ENCODE measurements at places on chromosomes 2 and 18.

DNA sequence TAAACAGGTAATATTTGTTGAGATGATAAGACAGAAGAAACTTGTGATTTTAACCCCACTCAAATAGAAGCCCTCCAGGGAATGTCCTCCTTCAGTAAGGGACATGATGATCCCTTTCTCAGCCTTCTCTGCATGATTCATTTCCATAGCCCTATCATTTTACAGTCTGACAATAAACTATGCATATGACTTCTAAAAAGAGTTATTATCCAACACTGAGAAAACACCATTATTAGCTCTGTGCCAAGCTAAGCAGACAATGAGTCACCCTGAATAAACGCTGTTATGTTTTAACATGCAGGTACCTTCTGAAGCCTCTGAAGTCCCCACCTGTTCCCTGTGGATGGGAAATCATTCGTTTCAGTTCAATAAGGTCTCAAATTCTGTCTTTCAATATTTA lies 54.7 kb downstream of the DTNB start:
- DNase-seq: peak; percentile 19

DNA sequence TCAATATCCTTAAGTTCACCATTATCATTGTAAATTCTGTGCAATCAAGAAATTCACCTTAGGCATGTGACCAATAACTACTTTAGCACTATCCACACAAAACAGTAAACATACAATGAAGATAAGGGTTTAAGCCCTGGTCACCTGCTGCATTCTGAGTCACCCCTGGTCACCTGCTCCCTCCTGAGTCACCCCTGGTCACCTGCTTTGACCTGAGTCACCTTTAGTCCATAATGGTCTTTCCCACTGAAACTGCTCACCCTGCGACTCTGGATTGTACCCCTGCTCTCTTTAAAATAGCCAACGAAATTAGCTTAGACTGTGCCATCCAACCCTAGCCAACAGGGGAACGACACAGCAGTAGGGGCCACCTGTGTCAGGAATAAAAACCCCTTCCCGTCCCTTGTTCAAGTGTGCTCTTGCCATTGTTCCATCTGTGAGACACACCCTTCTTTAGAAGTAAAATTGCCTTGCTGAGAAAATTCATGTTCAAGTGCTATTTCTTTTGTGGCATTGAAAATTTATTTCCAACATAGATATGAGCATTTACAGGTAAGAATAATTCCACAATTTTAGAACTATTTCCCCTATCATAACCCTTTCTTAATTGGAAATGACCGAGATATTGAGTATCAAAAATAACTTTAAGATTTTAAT lies 902.8 kb downstream of the DSC3 start:
- DNase-seq: no peak

GRCh38 chr2:27096748-27097297 lies 10.3 kb downstream of the KHK start:
- no peak for DNase-seq

DNA sequence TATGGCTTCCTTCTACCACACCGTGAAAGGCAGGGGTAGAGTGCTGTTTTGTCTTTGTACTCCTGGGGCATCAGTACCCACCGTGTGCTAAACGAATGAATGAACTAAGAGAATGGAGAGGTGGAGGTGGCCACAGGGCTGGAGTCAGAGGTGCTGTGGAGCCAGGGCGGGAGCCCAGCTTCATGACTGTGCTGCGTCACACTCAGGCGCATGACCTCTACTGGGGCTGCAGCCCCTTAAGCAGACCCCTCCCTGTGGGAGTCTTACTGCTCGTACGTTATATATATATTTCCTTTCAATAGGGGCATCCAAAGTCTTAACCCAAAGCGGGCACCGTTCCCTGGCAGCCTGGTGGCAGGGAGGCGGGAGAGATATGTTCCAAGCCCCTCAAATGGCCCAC lies 18.0 kb upstream of the LBH start:
- DNase-seq: no peak

DNA sequence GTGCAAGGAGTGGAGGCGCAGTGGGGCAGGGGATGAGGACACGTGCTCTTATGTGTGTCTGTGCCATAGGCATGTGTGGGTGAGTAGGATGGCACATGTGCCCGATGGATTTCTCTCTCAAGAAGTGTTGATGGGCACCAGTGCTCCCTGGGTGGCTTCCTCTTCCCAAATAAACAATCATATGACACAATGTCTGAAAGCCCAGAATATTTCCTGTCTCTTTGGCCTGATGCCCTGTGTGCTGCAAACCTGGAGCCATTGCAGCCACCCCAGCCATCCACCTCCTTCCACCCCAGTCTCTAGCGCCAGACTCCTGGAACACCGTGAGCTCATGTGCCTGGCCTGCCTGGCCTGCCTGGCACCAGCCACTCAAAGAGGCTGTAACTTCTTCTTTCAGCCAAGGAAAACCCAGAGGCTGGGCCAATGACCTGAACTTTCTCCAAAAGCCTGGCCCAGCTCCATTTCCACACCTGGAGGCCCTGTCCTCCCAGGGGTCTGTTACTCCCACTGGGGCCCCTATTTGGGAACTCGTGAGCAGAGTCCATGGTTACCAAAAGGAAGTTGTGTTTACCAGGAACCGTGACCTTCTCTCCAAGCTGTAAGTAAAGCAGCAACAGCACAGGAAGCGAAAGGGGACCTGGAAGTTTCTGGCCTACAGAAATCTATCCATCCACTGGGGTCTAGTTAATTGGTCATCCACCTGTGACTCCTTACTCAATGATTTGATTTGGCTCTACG lies 9.5 kb upstream of the ZBTB7C start:
- DNase-seq: no peak

- DNase-seq: no peak
Measured at GRCh38 chr2:199462347-199462955, 4.7 kb upstream of the SATB2 start.

DNA sequence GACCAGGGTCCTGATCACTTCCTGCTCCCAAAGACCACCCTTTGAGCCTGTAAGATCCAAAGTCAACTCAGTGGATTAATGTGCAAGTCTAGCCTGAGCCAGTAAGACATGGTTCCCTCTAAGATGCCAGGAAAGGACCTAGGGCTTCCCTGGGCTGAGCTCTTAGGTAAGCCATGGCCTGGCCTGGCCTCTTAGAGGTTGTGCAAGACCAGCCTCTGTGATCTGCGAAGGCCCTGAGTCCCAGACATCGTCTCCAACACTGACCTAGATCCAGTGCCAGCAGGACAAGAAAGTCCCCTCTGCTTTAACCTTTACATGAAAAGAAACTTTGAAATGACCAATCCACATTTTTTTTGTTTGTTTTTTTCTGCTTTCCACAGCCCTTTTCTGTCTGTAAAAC lies 73.6 kb upstream of the CYP1B1 start:
- DNase-seq: no peak

GRCh38 chr2:169928463-169928864 lies 101.2 kb downstream of the UBR3 start:
- DNase-seq: peak; percentile 22

DNA sequence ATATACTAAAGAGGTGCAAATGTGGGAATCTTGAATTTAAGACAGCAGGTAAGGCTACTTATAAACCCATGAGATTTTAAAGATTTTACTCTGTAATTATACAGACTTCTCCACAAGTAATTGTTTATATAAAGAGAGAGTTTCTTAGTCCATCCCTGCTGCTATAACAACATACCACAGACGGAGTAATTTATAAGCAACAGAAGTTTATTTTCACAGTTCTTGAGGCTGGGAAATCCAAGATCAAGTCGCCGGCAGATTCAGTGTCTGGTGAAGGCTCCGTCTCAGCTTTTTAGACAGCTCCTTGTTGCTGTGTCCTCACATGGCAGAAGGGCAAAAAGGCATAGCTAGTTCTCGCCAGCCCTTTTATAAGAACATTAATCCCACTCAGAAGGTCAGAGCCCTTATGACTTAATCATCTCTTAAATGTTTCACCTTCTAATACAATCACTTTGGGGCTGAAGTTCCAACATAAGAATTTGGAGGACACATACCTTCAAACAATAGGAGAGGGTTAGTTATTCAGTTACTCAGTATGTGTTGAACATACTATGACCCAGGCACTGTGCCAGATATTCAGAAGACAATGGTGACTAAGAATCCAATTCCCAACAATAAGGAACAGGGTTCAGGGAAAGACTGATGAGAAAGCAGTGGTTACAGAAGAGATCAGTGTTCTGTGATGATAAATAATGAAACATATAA lies 466.0 kb downstream of the RIT2 start:
- DNase-seq: peak; percentile 41

DNA sequence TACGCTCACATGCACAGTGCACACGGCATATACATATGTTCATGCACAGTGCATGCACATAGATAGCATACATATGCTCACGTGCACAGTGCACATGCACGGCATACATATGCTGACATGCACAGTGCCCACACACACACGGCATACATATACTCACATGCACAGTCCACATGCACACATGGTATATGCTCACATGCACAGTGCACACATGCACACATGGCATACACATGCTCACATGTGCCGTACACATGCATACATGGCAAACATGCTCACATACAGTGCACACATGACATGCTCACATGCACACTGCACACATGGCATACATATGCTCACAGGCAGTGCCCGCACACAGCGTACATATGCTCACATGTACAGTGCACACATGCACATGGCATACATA lies 97.7 kb upstream of the CTDP1 start:
- no peak for DNase-seq

DNA sequence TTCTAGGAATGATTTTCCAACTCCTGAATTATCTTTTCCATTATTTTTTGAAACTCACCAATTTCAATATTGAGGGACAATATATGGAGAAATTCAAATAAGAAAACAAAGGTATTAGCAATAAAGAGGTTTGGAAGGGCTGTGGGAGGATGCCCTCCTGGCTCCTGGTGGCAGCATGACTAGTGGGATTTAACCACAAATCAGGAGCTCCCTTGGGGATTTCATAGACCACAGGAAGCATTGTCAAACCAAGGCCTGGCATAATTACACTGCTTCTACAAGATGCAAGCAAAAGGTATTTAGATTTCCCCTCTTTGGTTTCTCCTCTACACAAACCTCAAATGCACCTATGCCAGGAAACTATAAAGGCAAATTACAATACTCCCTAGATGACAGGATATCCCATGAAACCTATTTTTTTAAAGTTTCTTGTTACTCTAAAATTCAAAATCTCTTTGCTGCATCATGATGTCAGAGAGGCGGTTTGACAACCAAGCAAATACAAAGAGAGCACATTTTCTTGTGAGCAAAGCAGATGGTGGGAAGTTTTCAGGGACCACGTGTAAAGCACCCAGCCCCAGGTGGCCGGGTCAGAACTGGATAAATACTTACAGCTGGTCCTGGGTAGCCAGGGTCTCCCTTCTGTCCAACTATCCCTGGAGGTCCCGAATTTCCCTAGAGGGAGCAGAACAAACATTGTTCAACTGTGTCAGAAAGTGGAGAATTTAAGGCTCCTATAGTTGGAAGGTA lies 67.9 kb downstream of the COL6A3 start:
- DNase-seq: peak; percentile 6

DNA sequence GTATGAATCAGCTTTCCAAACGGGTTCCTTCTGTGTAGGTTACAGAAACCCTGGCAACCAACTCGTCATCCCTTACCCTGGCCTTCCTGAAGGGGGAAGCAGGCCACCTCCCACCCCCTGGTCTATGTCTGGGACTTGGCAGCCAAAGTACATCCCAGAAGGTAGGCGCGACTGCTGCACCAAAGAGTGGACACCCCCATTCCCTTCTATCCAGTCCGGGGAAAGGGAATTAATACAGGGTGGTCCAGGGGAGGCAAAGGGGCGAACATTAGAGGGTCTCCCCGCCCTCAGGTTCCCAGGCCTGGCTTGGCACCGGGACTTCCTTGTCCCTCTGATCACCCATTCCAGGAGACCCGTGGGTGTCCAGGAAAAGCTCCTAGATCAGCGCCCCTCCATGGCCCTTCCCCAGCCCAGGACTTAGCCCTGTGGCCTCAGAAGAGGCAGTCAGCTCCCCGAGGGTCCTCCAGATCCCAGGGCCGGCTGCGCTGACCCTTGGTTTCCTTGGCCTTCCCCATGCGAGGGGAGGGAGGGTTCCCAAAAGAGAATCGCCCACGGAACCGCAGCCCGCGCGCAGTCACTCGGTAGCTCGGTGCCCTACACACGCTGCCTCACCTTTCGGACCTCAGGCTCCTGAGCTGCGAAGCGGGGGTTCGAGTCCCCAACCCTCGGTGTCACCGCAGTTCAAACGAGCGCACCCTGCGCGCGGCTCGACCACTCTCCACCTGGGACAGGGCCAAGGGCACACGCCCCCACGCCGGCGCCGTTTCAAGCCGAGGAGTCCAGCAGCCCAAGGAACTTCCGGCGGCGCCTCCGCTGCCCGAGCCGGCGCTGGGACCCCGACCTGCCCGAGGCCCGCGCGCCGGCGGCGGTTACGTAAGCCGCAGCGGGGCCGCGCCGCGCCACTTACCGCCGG lies at the start of gene PER2:
PER2 (minus strand) TSS at position 874 of the 913 bp plus-strand sequence. CDS start 10,674 bp downstream, outside the sequence.
- DNase-seq: peak; percentile 53

DNA sequence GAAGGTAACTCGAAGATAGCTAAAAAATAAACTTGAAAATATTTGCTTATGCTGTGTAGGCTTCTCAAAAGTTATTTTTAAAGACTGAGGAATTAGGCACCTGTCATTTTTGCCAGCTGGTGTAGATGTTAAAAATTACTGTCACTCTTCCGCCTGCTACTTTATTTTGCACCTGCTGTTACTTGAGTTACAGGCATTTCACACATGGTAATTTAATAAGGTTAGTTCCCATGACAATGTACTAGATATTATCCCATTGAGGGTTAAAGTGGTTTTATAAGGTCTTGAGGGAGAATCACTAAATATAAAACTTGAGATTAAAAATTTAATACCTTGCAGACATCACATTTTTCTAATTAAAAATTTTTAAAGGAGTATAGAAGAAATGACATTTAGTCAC lies 26.6 kb downstream of the MYL1 start:
- no peak for DNase-seq

- no peak for DNase-seq
Measured at GRCh38 chr2:165762723-165763122, 31.3 kb downstream of the GALNT3 start.

- DNase-seq: no peak
Measured at GRCh38 chr2:121281694-121282093, 3.3 kb downstream of the TFCP2L1 start.

DNA sequence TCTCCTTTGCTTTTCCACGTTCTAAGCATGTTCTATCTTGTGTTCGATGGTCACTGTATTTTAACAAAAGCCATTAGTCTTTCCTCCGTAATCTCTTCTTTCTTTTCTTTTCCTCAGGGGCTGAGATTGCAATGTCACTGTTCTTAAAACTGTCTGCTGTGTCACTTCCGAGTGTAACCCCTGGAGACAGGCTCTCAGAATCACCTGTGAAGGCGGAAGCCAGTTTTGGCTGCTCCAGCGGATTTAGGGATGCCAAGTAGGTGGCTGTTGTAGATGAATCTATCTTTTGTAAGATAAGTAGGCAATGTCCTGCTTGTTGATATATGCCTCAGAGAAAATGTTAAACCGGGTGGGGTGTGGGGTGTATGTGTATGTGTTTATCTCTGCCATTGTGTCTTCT lies 94.7 kb upstream of the L3MBTL4 start:
- no peak for DNase-seq

GRCh38 chr18:21914739-21915319 lies 174.2 kb downstream of the MIB1 start:
- peak; percentile 18 for DNase-seq

GRCh38 chr2:187549951-187550555 lies 4.2 kb downstream of the TFPI start:
- no peak for DNase-seq

Measured in HS-5 (cell line).